ENCODE measurements at places on chromosomes 2 and 18.

GRCh38 chr2:62427146-62427545 lies 78.8 kb downstream of the TMEM17 start:
- DNase-seq = no peak

DNA sequence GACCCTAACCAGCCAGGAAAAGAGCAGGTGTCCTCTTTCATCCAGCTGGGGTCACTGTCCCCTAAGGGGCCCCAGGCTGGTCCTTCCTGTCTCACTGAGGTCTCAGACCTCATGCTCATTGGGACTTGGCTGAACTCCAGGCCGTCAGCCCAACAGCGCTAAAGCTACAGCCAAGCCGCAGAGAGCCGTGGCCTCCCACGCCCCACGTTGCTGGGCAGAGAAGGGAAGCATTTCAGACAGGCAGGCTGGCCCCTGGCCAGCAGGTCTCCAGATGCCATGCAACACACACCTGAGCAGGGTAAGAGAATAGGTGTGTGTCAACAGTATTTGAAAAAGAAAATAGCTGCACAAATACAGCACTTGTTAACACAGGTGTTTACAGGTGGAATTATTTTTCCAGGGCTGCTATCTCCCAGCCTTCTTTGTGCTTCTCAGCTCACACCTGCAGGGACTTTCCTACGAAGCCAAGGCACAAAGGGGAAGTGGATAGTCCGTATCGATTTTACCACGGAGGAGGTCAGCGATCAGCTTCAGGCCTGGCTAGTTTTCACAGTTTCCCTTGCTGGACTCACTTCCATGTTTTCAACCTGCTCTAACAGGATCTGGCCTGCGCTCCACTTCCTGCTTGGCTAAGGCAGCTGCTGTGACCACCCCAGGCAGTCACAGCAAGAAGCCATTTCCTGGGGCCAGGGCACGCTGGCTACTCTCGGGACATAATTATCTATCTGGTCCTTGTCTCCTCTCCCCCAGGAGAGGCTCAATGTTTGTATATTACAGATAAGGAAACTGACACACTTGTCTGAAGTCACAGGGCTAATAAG lies 156.1 kb upstream of the ID2 start:
- peak; percentile 48 for DNase-seq

DNA sequence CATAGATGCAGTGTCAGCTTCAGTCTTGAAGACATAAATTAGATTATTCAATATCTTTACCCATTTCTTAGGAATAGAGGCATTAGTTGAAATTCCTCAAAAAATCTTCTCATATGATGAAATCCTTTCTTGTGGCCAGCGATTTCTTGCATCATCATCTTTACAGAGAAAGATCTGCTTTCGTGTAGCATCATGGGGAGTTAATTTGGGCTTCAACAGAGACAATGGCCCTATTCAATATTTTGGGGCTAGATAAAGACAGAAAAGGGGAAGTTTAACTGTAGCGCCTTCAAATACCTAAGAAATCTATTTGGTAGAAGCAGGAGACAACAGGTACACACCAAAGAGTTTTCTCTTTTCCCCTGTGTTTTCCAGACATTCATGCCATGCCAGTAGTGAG lies 73.8 kb downstream of the TGFA start:
- no peak for DNase-seq

DNA sequence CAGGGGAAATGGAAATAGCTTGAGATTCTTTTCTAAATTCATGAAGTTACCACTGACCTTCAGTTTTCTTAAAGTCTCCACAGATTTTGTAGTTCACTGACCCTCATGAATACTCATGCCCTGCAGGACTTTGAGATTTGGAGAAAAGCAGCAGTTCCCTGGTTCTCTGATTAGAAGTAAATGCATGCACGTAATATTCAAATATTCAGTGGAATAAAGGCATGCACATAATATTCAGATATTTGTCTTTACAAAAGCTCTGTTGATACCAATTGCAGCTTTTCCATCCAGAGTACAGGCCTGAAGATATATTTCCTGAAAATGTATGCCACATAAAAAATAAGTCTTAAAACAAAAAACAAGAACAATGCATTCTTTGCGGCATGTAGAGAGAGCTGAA lies 219.8 kb downstream of the ADCYAP1 start:
- DNase-seq = no peak

DNA sequence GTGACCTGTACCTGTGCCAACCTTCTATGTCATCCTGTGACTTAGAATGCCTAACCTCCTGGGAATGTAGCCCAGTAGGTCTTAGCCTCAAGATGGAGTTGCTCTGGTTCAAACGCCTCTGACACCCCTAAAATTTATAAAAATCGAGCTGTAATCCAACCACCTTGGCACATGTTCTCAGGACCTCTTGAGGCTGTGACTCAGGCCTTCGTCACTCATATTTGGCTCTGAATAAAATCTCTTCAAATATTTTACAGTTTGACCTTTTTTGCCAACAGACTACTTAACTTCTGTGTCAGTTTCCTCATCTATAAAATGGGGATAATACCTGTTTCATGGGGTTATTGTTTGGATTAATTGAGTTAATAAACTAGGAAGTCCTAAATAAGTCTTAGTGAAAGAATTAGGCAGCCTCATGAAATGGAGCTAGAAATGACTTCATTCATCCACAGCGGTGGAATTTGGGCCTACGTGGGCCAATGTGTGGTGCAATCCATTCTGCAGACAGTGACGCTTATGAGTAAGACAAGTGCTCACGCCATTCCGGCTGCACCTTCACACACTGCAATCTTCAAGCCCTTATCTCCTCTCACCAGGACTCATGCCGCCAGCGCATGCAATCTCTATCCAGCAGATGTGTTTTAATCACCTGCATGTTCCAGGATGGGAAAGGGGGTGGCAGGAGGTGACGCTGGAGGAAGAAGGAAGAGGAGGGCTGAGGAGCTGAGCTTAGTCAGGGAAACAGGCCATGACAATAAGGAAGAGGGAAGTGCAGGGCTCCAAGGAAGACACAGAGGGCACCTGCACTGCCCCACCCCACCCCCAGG lies 2.0 kb upstream of the UBE2F start:
- no peak for DNase-seq

DNA sequence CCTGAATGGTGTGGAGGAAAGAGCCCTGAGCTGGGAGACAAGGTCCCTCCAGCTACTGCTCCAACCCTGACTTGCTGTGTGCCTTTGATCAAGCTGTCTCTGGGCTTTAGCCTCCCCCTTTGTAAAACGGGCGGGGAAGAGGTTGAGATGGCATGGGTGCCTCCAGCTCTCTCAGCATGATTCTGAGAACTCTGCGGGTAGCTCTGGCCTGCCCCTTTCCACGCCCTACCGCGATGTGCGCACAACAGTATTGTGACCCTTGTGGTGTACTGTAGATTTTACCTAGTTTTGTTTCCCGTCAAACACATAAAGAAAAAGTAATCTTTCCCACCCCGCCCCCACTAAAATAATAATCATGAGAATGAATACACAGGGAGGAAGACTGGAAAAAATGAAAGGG lies 5.3 kb downstream of the CD8A start:
- DNase-seq = no peak

- DNase-seq = no peak
Observed at GRCh38 chr18:68714366-68714711, 569 bp downstream of the TMX3 start.

- no peak for DNase-seq
Observed at GRCh38 chr2:208252716-208253492, 2.0 kb downstream of the IDH1 start.

DNA sequence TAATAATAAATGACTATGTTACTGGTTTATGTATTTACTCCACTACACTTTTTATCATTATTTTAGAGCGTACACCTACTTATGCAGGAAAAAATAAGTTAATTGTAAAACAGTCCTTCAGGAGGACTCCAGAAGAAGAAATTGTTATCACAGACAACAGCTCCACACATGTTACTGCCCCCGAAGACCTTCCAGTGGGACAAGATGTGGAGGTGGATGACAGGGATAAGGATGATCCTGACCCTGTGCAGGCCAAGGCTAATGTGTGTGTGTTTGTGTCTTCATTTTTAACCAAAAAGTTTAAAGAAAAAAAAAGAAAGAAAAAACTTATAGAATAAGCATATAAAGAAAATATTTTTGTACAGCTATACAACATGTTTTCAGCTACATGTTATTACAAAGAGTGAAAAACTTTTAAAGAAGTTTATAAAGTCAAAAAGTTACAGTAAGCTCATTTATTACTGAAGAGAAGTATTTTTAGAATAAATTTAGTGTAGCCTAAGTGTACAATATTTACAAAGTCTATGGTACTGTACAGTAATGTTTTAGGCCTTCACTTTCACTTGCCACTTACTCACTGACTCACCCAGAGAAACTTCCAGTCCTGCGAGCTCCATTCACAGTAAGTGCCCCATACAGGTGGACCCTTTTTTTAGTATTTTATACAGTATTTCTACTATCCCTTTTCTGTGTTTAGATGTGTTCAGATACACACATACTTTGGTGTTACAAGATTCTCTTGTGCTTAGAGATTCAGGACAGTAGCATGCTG lies 7.5 kb downstream of the TGFBRAP1 start:
- no peak for DNase-seq

DNA sequence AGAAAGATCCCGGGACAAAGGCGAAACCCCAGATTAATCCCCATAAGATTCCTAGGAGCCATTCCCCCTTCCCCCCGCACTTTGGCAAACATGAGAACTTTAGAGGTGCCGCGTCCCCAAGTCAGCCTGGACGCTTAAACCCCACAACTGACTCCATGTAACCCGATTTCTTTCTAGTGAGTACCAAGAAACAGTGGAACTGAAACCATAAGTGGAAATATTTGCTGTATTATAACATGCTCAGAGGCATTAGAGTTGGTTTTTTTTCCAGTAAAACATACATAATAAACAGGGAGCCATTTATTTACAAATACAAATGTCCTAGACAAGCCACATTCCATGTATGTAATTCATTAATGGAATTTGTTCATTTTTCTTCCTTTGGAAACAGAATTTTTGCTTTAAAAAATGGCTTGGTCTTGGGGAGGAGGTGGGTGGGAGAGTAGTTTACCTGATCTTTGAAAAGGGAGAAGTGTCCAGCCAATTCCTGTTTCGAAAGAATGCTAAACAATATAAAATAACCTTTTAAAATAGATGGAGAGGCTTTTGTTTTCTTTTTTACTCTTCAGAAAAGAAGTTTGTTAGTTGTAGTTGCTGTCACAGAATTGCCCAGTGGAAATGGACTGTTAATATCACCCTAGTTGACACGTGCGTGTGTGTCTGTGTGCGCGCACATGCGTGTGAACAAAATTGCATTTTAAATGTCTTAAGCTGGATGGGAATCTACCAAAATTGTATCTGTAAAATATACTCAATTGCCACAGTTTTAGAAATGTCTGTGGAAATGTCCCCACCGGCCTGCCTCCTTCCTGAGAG lies 10.6 kb downstream of the POU3F3 start:
- no peak for DNase-seq

GRCh38 chr2:36560726-36561125 lies 37.2 kb downstream of the FEZ2 start:
- no peak for DNase-seq

DNA sequence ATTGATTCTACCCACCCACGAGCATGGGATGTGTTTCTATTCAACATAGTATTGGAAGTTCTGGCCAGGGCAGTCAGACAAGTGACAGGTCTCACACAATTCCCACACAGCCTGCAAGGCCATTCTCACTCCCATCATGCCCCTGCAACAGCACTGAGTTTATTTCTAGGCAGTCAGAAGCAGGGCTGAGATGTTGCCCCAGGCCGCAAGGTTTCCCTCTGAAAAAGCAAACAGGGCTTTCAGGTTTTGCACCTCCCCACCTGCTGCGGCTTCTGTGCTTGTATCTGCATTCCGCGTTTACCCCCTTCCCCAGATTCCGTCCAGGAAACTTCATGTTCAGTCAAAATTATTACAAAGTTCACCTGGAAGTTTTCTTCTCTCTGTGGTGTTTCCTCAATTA lies 9.4 kb upstream of the TACR1 start:
- no peak for DNase-seq

DNA sequence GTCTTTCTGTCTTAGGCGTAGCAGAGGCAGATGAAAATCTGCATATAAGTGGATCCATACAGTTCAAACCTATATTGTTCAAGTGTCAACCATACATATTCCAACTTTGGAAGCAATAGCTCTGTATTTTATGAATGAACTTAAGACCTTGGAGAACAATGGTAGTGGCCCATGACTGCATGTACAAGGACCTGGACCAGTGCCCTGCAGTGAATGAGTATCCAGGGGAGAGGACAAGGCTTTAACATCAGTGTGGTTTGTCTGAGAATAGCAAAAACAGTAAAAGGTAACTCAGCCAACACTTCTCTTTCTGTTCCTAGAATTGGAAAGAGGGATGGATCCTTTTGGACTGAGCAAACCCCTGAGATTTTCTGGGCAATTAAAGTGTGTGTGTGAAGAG lies 230.8 kb upstream of the LINC00305 start:
- no peak for DNase-seq

GRCh38 chr18:11581286-11581685 lies 28.1 kb upstream of the SLC35G4 start:
- DNase-seq = no peak

DNA sequence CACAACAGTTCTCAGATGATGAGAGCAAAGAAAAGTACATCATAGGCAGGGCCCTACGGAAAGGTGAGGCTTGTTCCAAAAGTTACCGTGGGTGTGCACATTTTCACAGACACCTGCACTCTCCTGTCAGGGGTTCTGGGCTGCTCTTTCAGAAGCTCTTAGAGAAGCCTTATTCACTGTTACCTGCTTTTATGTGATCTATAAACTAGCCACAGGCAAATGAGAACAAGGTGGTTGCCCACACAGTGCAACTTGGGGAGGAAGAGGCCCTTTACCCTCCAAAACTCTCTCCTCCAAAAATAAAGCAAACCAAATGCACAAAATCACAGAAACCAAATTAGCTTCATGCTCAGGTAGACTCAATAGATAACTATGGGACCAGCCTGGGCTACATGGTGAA lies 11.1 kb upstream of the CUL3 start:
- no peak for DNase-seq

DNA sequence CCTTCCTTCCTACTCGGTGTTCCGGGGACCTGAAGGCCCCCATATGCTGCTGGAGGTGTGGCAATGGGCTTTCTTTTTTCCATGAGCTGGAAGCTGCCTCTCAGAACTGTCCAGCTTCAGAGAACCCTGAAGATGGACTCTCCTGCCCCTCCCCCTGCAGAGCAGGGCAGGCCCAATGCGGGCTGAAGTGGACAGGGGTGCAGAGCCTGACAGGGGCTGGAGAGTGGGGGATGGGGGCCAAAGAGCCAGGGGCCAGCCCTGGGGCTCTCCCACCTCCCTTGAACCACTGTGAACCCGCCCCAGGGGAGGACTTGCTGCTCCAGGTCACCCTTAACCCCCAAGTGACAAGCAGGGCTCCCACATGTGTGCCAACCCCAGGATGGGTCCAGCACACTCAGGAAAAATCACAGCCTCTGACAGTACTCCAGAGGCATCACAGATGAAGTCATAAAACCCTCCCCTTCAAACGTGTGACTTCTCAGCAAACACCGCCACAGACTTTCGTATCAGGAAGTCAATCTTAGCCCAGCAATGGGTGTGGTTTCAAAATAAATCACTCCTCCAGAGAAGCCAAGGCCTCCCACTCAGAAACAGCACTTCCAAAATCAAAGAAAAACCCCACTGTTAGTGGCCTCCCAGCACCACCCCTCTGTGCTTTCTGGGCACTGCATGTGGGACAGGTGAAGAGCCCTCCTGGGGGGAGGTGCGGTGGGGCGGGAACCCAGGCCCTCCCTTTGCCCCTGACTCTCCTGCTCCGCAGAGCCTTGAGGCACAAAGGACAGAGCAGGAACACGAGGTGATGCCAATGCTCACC lies 135.8 kb downstream of the HDAC4 start:
- DNase-seq = no peak

GRCh38 chr18:73975266-73975665 lies 172.4 kb downstream of the FBXO15 start:
- no peak for DNase-seq

Measured in amygdala (tissue), 56 donors.